ENCODE measurements at places on chromosomes 5 and 9.

DNA sequence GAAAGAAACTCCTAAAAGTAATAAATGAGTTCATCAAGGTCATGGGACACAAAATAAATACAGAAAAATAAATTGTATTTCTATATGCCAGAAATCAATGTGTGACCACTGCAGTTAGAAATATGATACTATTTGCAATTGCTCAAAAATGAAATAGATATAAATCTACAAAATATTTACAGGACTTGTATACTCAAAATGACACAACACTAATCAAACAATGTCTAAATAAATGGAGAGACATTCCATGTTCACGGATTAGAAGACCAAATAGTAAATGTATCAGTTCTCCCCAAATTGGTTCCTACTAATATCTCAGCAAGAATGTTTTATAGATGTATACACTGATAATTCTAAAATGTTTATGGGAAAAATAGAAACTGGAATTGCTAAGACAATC is 345.3 kb downstream of the NR2F1-AS1 start:
- no peak for DNase-seq

- no peak for DNase-seq
Measured at GRCh38 chr9:98583417-98583816, 125.3 kb downstream of the GABBR2 start.

DNA sequence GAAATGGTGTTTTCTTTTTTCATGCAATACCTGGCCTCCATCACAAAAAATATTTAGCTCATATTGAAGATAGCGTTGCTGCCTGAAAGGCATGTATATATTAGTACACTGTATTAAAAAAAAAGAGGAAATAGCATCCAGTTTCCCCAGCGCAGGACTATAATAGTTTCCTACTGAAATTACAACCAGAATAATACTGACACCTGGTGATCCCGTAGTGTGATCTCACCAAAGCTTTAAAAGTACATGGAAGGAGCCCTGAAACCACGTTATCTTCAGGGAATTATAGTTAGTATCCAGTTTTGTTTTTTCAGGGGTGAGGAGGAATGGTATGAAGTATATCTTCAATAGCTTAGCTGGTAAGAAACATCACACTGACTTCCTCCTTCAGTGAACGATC is 264.9 kb downstream of the CD180 start:
- no peak for DNase-seq

- DNase-seq = no peak
Measured at GRCh38 chr9:13395156-13395555, 115.7 kb upstream of the MPDZ start.

- DNase-seq = no peak
Measured at GRCh38 chr5:168607946-168608345, 28.8 kb upstream of the PANK3 start.

DNA sequence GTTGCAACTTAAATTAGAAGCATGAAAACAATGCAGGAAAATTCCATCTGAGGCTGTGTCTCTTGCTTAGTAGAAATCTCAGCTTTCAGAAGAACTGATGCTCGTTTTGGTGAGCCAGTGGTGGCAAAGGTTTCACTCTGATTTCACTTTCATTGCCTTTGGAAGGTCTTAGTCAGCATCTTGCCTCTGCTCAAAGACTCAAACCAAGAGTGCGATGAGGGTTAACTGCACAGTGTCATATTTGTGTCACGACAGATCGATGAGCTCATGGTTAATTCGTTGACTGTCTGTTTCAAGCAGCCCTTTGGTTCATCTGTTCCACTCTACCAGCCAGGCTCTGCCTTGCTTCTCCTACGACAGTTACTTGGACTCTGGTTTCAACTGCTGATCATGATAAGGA is 331.3 kb upstream of the KIF2A start:
- no peak for DNase-seq

GRCh38 chr5:61279725-61280124 is 52.3 kb upstream of the ZSWIM6 start:
- no peak for DNase-seq

DNA sequence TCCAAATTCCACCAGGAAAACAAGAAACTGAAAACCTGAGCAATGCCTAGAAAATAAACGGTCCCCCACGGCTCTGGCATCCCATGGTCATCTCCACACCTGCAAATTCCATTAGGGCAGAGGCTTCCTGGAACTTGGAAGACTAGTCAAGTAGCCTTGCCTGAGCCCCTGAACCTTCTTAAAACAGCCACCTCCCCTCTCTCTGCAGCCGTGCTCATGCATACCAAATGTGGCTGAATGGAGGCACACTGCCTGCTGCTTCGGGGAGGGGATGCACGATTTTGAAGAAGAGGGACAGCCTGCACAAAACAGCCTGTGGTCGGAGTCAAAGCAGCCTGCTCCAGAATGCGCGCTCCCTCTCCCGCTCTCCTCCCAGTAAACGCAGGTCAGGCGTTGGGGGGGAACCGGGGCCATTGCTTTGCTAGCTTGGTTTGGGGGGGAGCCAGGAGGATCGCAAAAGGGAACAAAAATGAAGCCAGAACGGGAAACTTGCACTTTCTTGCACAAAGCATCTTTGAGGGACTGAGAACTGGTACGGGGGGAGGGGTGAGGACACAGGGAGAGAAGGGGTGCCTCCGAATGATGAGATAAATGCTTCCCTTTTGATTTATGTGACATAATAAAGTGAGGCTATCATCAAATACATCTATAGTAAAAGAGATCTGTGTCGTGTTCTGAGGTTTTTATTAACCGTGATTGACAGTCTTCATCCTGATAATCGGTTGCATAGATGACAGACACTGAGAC is at the start of gene TRPM3:
Gene TRPM3 (minus strand): TSS at position 347 of the 747 bp plus-strand sequence. CDS start 267 bp downstream, at position 80.
- DNase-seq = peak; percentile 17

GRCh38 chr5:91170266-91170665 is 212.9 kb downstream of the ARRDC3 start:
- no peak for DNase-seq

GRCh38 chr5:176652136-176652535 is 4.9 kb downstream of the TSPAN17 start:
- no peak for DNase-seq

DNA sequence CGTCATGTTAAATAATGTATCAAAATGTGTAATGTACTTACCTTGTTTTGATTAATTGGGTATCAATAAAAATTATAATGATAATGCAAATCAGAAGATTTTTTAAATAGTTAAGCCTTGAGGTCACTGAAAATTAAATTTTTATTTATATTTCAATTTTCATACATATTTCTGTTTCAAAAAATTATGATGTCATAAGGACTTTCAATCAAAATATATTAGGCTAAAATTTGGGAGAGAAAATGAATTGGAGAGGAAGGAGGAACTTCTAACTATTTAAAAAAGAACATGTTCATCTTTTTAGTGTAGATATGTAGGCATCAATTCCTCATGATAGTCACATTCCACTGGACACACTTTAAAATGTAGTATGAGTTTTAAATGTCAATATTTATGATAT is 29.1 kb upstream of the ERAP1 start:
- no peak for DNase-seq

- DNase-seq = no peak
Measured at GRCh38 chr5:142235050-142235797, 89.6 kb downstream of the SPRY4 start.

- no peak for DNase-seq
Measured at GRCh38 chr5:139523635-139524445, 37.3 kb upstream of the UBE2D2 start.

DNA sequence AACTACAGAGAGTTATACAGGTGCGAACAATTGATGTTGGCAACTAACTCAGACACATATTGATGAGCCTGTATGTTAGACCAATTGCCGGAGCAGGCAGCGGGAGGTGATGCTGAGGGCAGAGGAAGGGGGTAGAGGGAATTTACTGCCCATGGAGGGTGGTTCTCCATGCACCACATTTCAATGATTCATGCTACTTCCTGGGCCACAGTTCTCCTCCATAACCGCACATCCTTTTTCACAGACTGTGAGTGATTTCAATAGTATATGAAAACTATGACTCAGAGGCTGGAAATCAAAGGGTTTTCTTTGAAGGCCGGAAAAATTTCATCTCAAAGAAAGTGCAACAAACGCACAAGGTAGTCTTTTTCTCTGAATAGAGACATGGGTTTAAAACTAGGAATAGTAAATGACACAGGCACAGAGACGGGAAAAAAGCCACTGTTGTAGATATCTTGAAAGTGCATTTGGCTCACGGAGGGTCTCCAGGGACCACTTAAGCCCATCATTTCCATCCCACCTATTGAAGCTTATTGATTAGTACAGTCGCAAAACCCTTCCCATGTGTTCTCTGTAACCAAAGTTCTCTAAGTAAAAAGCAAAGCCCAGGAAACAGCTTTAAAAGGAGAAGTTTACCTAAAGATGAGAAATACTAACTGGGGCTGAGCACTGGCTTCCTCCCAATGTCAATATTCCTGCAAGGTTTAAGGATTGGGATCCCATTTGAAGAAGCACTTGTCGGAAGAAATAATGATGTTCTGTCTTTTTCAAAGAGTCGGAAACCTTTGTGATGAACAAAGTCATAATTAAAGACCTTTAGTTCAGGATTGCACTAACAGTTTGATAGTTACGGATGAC is 28.0 kb upstream of the ADAM19 start:
- no peak for DNase-seq

GRCh38 chr9:33445389-33446239 is 1.8 kb downstream of the AQP3 start:
- no peak for DNase-seq

- no peak for DNase-seq
Measured at GRCh38 chr5:37940931-37941623, 101.2 kb upstream of the GDNF start.

GRCh38 chr5:93381057-93381456 is 200.0 kb downstream of the NR2F1-AS1 start:
- DNase-seq = no peak

- DNase-seq = no peak
Measured at GRCh38 chr9:20693068-20693467, 9.0 kb downstream of the FOCAD start.

DNA sequence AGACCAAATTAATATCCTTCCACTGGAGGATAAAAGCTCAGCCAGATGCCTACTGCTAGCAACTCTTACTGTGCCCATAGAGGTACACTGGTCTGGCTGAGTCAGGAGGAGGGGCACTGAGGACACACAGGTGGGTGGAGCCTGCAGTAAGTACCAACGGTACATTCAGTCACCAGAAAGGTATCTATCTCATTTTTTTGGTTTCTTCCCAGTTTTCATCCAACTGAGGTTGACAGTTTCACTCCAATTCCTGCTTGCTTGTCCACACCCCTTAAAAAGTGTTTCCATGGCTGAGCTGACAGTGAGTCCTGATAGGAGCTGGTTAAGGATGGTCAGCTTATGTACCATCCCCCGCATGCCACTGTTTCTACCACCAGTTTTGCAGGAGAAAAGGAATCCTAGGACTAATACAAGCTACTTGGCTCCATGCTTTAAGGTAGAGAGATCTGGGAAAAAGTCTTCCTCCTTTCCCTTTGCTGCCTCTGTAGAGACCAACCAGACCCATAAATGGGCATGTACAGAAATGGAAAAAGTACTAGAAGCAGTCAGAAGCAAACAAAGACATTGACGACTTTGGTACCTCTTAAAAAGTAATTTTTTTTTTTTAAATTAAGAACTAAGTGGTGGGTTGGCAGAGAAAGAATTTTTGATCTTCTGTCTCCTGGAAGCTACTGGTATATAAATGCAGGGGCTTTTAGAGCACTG is 3.2 kb downstream of the ELL2 start:
- no peak for DNase-seq

DNA sequence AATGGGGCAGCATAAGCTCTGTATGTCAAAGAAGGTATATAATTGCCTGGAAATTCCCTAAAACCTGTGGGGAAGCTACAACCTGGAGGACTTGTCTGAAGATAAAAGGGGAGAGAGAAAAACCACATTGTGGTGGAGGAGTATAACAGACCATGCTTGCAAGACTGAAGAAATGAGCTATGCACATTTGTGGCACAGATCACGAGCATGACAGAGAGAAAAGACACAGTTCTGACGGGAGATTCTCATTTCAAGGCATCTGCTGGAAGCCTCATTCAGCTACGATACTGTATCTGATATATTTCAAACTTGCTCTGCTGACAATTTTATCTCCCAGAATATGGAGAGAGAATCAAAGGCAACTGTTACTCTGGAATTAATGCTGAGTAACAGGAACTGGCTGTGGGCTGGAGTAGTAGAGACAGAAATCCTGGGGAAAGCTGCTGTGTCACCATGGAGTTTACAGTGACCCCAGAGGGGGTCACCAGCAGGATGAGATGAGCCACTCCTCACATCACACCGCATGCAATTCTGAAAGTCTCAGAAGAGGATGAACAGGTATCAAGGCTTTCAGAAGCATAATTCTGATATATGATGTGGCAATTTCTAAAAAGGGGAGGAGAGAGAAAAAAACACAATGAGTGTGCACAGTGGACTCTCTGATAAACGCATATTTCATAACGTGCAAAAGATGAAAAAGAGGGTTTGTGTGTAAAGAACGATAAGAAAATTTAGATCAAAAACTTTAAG is 528.8 kb downstream of the IRX1 start:
- DNase-seq = no peak

GRCh38 chr9:90025816-90026215 is 421.0 kb downstream of the GADD45G start:
- no peak for DNase-seq

DNA sequence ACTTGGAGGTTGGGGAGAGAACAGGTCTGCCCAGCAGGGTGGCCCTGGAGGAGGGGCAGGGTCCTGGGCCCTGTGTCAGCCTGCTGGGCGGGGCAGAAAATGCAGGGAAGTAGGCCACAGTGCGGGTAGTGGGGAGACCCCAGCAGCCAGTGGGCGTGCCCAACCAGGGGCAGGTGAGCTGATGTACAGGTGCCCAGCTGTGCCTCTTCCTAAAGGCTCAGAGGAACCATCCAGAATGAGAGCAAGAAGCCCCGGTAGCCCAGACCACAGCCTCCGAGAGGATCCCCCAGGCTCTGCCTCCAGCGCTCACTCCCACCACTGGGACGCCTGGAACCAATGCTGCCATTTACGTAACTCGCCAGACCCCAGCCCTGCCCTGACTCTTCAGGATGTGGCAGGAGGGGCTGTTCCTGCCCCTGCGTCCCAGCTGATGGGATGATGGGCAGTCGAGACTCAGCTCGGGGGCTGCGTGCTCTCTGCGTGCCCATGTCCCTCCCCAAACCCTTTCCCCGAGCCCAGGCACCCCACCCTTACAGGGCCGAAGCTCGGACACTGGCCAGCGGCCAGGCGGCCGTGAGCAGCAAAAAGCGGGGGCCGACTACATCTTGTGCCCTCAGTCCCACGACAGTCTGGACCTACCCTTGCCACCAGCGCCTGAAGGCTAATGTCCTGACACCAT is 17.9 kb upstream of the QRFP start:
- no peak for DNase-seq

GRCh38 chr9:123996731-123997421 is 14.7 kb upstream of the LHX2 start:
- no peak for DNase-seq

DNA sequence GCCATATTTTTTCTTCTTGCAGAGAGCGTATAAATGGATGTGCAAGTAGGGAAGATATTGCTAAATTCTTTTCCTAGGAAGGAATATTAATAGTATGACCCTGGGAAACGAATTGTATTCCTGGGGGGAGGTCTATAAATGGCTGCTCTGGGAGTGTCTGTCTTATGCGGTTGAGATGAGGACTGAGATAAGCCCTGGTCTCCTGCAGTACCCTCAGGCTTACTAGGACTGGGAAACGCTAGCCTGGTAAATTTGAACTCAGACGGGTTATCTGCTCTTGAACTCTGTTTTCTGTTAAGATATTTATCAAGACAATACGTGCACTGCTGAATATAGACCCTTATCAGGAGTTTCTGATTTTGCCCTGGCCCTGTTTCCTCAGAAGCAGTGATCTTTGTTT is 1126.4 kb upstream of the C9orf72 start:
- no peak for DNase-seq

Measured in hypothalamus (tissue), 51 donors.